Memory B cell (primary cell): ENCODE measurements at places on chromosomes 6 and 20.
A peak's percentile ranks its signal among the peaks of the same experiment; 100 is the strongest.

GRCh38 chr6:10393544-10394225 lies 21.2 kb downstream of the TFAP2A start:
- no peak for DNase-seq

DNA sequence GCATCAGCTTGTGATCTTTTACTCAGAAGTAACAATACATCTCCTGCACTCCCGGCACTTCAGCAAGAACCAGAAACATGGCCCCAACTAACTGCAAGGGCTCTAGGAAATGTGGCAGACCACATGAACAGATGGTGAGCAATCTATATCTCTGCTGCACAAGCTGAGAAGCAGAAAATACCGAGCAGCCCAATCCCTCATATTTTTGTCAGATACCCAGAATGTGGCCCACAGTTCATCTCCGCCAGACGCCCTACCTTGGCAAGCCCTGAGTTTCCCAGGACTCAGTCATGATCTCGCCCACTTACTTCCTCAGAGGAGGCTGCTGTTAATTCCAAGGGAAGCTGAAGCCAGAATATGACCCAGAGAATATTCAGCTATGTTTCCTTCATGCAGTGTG lies 63.1 kb upstream of the PHACTR1 start:
- no peak for DNase-seq

GRCh38 chr6:42137194-42137753 lies 5.1 kb downstream of the C6orf132 start:
- DNase-seq, result no peak

DNA sequence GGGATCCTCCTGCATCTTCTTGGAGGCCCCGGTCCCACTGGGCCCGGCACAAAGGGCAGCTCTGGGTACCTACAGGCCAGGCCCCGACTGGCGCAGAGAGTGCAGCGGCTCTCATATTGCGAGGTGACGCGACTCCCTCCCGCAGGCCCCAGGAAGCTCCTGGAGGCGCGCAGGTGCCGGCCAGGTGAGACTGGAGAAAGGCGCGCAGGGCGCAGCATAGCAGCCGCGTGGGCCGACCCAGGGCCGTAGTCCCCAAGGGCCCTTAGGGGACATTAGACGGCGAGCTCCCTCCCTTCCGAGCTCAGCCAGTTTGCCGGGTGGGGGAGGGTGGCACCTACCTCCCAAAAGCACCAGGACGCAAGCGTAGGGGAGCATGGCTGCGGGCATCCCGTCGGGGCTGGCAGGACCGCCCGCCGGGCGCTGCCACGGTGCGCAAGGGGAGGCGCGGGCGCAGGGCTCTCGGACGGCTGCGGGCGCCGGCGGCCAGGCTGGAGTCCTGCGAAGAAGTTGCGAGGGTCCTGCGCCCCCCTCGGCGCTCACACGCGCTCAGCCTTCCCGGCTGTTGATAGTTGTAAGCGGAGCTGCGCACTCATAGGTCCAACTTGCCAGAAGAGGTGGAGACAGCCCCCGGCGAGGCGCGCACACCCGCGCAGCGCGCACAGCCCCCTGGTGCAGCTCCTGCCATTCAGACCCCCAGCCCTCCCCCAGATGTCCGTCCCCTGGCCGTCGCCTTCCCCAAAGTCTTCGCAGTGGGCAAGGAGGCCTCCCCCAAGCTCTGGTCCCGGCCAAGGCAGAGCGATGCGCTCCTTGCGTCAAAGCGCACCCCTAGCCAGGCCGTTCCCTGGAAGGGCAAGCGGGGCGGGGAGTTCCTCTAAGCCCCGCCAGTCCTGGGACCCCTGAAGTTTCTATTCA lies 622 bp downstream of the APCDD1L start:
- no peak for DNase-seq

DNA sequence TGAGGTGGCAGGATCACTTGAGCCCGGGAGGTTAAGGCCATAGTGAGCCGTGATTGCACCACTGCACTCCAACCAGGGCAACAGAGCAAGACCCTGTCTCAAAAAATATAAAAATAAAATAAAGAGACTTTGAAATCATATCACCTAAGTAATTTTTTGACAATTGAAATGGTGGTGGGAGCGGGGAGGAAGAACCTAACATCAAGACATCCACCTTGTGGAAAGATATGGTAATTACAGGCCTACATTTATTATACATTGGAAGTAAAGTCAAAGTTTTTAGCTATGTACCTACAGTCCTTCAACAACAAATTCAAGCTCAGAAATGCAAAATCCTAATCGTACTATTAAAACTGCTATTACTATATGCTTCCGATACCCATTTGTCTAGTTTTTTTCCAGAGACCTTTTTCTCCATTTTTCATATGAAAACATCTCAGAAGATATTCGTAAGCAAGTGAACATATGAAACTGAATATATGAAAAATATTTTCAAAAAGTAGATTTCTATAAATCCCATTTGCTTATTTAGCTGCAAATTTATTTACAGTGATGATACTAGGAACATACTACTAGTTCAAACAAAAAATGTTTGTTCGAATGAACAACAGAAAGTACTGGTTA lies 83.3 kb downstream of the SYCP2 start:
- DNase-seq, result no peak

- peak; percentile 27 for DNase-seq
These were observed 124.0 kb upstream of the SLC2A12 start for GRCh38 chr6:134176264-134176975.

GRCh38 chr6:57224769-57225515 lies 2.8 kb upstream of the RAB23 start:
- no peak for DNase-seq

DNA sequence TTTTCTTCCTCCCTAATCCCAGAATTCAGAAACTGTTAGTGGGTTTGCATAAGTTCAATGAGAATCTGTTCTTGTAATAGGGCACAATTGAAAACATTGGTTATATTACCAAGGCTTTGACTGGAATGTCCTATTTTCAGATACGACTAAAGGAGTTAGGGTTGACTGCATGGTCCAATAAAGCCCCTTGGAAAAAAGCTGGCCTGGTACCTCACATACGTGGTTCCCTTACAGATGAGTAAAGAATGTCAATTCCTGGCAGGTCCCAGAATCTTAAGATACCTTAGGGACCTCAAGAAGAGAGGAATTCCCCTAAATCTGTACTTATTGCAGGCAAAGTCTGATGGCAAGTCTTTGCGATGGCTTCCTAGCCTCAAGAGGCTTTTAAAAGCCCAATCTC lies 4.6 kb downstream of the PPDPF start:
- no peak for DNase-seq

DNA sequence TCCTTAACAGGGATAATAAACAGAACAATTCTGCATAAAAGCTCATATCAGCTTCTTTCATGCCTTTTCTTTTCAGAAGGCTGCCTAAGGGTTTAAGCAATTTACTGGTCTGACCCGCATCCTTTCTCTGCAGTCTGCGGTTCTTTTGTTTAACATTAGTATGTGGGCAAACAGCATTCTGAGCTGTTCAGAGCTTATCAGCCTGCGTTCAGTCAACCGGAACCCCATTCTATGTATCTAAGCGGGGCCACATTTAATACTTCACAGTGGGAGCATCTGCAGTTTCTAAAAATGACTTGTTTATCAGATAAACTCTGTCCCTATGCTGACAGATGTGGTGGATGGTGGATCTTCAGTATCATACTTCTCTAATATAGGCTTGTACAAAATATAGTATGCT lies 758.9 kb upstream of the MMS22L start:
- DNase-seq, result no peak

DNA sequence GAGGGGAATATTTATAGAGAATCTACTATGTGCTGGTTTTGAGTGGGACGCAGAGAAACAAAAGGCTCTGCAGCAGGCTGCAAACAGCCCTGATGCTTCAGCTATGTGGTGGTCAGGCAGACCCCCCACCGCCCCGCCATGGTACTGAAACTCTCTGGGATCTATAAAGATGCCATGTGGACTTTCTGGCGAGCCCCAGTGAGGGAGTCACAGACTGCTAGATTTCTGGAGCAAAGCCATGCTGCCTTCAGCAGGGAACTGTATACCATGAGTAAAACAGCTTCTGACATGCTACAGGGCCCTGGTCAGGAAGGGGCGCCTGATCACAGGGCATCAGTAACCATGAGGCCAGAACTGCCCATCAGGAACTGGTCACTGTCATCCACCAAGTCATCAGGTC lies 19.2 kb upstream of the BPIFB1 start:
- DNase-seq, result no peak

DNA sequence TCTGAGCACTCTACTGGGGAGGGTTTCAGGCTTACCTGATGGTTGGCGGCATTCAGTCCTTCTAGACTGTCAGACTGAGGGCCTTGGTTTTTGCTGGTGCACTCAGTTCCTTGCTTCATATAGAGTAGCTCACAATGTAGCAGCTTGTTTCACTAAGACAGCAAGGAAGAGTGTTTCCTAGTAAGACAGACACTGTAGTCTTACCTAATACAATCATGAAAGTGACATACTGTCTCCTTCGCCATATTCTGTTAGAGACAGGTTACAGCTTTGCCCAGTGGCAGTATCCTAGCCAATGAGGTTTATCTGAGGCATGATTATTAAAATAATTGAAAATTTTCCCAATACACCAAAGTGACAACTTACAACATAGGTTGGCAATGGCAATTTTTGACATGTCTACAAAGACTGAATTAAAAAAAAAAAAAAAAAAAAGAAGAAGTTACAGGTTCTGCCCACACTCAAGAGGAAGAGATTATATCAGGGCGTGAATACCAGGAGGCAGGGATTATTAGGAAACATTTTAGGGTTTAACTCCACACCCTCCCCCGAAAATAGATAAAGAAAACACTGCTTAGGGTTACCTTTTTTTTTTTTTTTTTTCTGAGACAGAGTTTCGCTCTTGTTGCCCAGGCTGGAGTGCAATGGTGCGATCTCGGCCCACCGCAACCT lies 66.8 kb downstream of the SCAND1 start:
- DNase-seq, result no peak

- DNase-seq, result no peak
These were observed 26.9 kb upstream of the MAPRE1 start for GRCh38 chr20:32792731-32793458.

DNA sequence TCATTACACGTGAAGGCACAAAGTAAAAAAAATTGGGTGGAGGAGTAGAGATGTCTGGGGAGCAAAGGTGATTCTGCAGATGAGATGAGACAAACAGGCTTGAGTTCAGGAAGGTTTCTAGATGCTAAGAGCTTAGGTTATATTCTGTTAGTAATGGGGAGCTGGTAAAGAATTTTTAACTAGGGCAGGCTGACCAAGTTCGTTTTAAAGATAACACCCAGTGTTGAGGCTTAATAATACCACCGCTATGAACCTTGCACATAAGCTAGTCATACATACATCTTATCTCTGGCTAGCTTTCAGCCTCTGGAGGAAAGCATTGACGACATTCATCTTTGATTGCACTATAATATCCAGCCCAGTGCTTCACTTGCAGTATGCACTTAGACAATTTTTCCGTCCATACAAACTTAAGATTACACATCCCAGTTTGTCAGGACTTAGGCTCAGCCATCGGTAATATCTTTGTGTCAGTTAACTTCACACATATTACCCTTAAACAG lies 12.1 kb downstream of the NHSL1 start:
- no peak for DNase-seq

- no peak for DNase-seq
These were observed 23.2 kb downstream of the OR2H2 start for GRCh38 chr6:29608131-29608530.

GRCh38 chr6:156699017-156699421 lies 78.2 kb upstream of the ARID1B start:
- no peak for DNase-seq

- no peak for DNase-seq
These were observed 11.9 kb upstream of the STK38 start for GRCh38 chr6:36559011-36559793.

DNA sequence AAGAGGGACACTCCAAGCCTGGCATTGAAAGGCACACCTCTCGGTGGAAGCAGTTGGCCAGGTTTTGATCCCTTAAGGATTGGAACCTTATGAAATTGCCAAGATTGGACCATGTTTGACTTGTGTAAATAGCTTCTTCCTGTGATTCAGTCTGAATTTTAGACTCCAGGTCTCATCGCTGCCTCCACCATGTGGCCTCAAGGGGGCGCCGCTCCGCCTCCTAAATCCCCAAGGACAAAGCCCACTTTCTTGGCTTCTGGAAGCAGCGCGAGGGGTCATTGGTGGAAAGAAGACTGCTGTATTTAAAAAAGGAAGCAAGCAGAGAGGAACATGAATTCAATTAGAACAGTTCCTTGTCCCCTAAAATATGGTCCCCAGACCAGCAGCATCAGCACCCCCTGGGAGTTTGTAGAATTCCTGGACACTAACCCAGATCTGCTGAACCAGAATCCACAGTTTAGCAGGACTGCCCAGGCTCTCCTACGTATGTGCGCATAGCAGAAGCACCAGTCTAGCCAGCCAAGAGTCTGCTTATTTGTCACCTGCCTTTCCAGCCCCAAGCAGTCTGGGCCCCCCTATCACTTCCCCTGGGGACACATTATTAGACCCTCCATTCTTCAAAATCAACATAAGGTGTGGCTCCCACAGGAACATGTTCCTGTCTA lies 108.5 kb downstream of the LY86 start:
- no peak for DNase-seq

DNA sequence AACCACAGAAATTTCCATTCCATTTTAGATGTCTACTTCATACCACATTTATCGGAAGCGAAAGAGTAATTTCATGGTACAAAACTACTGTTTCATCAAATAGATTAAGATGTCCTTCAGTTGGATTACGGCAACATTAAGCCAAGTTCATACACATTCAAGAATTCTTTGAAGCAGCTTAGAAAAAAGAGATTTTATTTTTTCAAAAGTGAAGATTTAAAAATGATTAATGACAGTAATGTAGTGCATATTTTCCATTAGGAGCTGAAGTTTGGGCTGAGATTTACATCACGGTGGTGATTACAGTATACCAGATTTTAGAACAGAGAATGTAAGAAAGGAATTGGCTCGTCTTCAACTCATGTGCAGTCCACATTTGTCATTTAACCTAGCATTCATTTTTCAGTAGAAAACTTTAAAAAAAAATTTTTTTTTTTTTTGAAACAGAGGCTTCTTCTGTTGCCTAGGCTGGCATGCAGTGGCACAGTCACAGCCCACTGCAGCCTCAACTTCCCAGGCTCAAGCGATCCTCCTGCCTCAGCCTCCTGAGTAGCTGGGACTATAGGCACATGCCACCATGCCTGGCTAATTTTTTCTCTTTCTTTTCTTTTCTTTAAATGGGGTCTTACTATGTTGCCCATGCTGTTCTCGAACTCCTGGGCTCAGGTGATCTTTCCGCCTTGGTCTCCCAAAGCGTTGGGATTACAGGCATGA lies 1.9 kb downstream of the SYNJ2 start:
- DNase-seq, result no peak

DNA sequence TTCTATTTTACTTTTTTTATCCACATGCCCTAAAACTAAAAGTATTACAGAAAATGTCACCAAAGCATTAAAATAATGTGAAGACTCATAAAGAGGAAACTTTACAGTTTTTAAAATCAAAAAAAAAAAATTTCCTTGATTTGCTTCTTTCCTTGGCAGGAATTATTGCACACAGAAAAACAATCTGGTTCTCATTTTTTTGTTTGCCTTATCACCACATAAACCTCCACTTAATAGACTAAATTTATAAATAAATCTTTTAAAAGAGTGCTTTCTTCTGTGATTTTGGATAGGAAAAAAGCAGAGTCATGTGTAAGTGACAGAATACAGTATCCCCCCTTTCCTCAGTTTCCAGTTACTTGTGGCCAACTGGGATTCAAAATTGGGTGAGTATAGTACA lies 695.1 kb upstream of the CITED2 start:
- DNase-seq, result no peak
